ENCODE measurements at places on chromosomes 7 and 10.

DNA sequence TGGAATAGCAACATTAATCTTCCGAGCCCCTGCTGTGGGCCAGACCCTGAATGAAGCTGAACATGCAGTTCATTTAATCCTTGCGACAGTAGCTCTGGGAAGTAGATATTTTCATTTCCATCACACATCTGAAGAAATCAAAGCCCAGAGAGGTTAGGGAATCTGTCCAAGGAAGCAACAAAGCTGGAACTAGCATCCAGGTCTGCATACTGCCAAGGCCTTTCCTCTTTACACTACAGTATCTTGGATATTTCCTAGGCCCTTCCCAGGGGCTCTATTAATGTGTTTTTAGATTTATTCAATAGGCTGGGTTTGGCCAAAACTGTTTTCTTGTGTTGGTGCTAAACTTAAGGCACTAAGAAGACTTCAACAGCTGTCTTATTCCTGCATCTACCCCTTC lies 48.1 kb downstream of the FAM13C start:
- no peak for DNase-seq

DNA sequence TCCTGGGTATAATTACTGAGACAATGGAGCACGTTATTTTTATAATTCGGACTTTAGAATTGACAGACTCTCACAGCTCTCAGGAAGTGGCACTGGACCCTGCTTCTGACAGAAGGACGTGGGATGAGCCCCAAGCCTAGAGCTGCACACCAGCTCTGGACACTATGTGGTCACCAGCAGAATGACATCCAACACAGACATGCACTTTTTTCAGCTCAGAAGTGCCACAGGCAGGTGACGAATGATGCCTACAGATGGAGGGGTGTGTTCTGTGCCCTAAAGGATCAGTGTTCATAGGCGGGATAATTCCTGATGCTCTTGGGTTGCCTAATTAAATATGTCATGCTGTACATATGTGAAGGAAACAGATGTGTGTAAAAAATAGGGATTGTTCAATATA lies 87.9 kb downstream of the VIPR2 start:
- DNase-seq: no peak

- no peak for DNase-seq
Observed at GRCh38 chr7:133633055-133633454, 380.2 kb downstream of the EXOC4 start.

DNA sequence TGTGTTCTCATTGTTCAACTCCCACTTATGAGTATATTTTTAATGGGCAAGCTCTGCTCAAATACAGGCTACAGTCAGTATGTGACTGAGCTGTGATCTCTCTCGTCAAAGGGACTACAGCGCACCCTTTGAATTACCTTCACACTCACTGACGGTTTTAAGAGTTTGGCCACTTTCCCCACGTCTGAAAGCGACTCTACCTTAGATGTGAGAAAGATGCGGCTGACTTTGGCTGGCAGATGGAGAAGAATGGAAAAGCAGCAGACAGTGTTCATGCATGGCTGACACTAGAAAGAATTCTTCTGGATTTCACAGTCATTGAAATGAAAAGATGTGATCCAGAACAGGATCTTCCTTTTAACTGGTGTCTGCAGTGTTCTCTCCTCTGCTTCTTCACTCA lies 2.0 kb upstream of the ATRNL1 start:
- DNase-seq: no peak

DNA sequence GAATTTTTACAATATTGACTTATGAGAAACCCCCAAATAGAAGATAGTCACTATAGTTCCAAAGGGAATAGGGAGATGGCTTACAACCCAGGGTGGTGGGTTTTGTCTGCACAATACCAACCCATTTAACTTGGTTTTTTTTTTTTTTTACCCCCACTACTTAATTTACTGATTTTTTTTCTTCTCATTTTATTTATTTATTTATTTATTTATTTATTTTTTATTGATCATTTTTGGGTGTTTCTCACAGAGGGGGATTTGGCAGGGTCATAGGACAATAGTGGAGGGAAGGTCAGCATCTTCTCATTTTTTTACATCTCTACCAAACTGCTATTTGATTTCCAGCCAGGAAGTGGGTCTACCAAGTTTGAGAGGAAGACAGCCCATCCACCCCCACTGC lies 77.9 kb downstream of the FAM204A start:
- DNase-seq: no peak

- peak; percentile 27 for DNase-seq
Observed at GRCh38 chr7:41700044-41700471, 2.8 kb downstream of the INHBA start.

DNA sequence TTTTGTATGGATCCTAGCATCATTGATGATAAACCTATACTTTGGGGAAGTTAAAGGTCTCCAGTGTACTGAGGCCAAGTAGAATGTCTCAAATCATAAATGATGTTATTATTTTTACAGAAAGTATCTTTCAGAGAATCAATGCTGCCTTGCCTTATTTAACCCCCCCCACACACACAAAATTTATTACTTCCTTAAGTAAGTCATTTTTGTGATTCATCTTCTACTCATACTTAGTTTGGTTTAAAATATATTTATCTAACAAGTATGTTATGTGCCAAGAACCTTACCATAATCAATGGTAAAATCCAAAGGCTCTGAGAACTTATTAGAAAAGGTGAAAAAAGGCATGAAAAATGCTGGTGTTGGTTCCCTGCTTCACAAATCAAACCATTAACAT lies 18.8 kb upstream of the CLDN12 start:
- DNase-seq: no peak

DNA sequence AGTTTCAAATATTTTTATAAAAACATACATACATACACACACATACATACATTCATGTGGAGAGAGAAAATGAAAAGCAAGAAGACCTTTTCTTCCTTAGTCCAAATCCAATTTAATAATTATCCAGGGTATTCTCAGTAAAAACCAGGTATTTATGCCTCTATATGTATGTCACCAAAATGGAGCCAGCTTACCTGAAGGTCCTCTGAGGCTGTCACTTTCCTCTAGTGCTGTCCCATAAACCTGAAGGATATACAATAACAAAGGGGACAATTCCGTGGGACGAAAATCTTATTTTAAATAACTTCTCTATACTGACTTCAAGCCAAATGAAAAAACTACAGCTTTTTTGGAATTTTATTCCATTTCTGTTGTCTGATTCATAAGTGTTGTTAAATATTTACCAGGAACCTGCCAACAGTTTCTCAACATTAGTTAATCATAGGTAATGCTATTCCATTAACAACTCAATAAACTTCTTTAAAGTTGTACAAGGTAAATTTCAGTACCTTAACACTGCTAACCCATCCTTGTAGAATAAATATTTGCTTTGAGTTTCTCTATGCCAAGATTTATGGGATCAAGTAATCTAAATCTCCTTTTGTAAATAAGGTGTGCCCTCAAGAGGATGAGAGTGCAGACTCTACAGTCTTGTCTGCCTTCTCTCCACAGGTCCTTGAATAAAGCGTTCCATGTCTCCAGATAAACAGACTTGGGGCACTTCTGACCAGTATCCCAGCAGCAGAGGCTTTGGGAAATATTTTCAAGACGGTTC lies 260.3 kb downstream of the AHR start:
- DNase-seq: no peak

GRCh38 chr7:100823140-100823525 lies 4.2 kb downstream of the EPHB4 start:
- no peak for DNase-seq

GRCh38 chr10:62917475-62918238 lies 101.5 kb upstream of the EGR2 start:
- no peak for DNase-seq

DNA sequence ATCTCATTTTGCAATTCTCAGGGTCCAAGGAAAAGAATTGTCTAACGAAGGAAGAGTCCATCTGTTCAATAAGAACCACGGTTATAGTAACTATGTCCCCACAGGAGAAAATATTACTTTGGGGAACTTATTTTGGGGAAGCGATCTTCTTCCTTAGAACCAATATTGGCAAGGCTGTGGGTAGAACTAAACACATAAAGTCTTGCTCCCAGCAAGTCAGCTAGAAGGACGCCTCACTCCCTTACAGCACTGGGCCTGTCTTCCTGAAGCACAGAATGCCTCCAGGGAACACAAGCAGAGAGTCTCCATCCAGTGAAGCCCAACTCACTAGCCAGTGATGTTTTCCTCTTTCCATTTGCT lies 30.2 kb downstream of the C10orf71 start:
- no peak for DNase-seq

DNA sequence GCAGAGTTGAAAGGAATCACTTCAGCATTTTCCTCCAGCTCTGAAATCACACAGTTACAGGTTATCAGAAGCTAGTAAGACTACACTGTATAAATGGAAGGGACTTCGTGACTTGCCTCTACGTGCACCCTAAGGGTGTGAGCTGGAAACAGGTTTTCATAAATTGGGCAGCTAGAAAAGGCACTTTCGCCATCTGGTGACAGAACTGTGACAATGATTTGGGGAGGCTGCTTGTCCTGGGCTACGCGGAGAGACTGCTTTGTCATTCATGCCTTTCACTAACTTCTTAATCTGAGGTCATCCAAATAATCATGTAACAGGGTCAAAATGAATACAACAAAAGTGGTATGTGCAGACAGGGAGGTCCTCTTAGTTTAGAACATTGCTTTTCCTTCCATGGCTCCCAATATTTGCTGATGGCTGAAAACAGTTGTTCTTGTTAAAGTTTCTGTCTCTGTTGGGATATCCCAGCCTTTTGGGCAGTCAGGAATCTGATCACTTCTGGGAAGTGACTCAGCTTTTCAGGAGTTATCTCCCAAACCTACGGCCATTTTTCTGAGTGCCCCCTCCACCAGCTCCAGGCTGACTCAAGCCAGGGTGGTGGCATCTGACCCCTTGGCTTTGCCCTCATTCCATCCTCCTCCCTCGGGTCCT lies 17.8 kb downstream of the VWC2 start:
- no peak for DNase-seq

DNA sequence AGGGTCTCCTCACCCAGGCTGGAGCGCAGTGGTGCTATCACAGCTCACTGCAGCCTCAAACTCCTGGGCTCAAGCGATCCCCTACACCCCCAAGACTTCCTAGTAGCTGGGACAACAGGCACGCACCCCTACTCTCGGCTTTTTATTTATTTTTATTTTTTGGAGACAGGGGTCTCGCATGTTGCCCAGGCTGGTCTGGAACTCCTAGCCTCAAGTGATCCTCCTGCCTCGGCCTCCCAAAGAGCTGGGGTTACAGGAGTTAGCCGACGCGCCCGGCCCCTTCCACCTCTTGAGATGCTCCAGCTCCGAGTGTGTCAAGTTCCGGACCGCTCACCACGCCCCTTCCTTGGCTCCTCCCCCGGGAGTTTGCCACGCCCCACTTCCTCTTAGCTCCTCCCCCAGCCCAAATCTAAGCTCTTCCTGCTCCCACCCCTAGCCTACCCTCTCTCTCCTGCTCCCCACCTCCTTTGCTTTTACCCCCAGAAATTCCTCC lies 6.3 kb downstream of the NAT16 start:
- peak; percentile 69 for DNase-seq

DNA sequence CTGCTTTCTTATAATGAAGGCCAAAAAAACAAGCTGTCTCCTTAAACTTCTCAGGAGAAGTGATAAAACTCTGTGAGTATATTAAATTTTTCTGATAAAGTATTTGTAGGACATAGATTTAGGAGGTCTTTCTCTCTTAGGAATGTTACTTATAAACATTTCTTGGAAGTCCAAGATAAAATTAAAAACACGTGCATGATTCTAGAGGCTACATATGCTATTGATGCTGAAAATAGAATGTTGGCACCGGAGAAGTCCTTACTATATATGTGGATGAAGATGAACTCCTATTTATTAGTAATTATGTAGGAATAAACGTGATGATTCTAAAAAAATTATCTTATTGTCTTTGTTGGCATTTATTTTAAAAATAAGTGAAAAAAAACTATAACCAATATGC lies 241.3 kb upstream of the LRRTM3 start:
- no peak for DNase-seq

DNA sequence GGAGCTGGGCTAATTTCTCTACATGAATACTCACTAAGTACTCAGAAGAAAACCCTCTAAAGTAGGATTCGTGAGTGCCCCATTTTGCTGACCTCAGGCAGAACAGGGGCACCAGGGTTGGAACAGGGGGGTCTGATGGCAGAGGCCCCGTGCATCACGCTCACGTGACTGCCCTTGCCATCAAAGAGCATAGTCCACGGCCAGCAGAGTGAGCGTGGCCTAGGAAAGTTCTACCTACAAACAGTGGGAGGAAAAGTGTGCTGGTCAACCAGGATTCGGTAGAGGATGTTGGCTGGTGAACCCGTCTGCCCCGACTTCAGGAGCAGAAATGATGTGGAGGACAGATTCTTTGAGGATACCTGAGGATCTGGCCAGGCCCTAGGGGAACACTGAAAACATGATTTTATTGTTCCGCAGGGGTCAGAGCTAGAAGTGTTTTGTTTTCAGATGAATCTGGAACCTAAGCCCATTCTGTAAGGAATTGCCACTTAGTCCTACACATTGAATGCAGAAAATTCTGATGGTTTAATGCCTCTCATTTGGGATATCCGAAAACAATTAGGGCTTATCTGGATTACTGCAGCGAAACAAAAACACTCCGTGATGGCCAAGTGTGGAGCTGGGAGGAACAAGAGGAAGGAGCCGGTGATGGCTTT lies 138.8 kb upstream of the SHH start:
- no peak for DNase-seq

- DNase-seq: no peak
Observed at GRCh38 chr10:13803566-13804554, 217.1 kb downstream of the PRPF18 start.

GRCh38 chr7:42687211-42688055 lies 224.4 kb downstream of the C7orf25 start:
- DNase-seq: no peak

DNA sequence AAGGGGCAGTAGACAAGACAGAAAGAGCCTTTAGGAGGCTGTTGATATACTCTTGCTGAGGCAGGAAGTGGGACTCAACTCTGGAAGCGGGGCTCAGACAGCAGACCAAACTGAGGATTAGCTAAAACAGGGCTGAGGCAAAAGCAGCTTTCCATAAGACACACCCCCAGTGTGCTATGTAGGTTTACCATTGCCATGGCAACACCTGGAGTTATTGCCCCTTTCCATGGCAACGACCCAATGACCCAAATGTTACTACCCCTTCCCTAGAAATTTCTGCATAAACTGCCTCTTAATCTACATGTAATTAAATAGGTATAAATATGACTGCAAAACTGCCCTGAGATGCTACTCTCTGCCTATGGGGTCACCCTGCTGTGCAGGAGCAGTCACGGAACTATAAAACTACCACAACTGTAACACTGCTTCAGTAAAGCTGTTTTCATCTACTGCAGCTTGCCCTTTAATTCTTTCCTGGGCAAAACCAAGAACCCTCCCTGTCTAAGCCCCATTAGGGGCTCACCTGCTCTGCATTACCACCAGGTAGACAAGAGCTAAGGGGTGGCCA lies 348.4 kb upstream of the PODXL start:
- DNase-seq: no peak

GRCh38 chr7:46610746-46611145 lies 689.7 kb upstream of the IGFBP3 start:
- no peak for DNase-seq

- no peak for DNase-seq
Observed at GRCh38 chr7:107614425-107614824, 34.4 kb downstream of the BCAP29 start.

GRCh38 chr7:133698127-133698526 lies 429.0 kb upstream of the LRGUK start:
- DNase-seq: no peak

Measured in B cell (primary cell).